ENCODE measurements at places on chromosomes 3 and 15.

DNA sequence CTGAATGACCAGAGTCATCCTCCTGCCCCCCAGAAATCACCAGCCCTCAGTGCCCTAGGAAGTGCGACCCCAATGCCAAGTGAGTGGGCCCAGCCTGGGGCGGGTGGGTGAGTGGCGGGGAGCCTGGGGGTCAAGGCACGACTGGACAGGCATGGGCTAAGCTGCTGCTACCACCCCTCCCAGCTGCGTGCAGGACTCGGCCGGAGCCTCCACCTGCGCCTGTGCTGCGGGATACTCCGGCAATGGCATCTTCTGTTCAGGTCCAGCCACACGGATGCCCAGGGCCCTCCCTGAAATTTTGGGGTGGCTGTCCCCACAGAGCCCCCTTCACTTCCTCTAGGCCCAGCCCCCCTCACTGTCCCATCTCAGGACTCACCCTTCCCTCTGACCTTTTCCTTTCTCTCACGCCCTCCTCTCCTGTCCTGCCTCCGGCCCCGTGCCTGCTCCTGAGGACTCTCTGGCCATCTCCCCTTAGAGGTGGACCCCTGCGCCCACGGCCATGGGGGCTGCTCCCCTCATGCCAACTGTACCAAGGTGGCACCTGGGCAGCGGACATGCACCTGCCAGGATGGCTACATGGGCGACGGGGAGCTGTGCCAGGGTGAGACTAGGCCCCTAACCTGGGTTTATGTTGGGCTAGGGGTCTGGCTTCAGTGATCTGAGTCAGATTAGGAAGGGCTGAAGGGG, 17.0 kb downstream of the NT5DC2 start:
- DNase-seq = no peak

DNA sequence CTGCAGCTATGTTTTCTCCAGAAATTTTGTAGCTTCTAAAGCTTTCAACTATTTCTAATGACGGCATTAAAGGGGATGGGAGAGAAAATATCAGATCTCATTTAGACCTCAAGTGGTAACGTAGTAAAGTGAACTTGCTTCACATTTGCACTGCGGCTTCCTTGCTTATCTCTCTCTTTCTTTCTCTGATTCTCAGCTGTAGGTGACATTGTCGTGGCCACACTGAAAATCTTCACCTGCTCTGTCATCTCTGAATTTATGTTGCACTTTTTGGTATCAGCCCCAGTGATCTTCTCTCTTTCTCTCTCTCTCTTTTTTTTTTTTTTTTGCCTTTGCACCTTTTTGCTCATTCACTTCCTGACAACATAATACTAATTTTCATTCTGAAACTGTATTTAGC, 254.1 kb upstream of the SATB1 start:
- DNase-seq = no peak

DNA sequence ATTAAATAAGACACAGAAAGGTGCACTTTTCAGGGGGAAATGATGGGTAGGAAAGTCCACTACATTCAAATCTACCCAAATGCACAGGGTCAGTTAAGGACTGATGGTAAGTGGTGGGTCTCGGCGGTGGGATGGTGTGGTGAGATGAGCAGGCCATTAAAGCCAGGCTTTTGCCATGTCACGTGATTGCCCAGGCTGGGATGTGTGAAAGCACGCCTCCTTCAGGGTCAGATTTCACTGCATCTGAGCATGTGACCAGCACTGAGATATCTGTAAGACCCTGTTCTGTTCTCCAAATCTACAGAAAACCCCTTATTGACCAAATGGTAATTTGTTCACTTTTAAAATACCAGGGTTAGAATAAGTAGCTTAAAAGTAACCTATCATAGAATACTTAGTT, 301.5 kb downstream of the MEX3B start:
- no peak for DNase-seq

- DNase-seq = no peak
Measured at GRCh38 chr3:152203652-152204051, 65.1 kb upstream of the MBNL1 start.

DNA sequence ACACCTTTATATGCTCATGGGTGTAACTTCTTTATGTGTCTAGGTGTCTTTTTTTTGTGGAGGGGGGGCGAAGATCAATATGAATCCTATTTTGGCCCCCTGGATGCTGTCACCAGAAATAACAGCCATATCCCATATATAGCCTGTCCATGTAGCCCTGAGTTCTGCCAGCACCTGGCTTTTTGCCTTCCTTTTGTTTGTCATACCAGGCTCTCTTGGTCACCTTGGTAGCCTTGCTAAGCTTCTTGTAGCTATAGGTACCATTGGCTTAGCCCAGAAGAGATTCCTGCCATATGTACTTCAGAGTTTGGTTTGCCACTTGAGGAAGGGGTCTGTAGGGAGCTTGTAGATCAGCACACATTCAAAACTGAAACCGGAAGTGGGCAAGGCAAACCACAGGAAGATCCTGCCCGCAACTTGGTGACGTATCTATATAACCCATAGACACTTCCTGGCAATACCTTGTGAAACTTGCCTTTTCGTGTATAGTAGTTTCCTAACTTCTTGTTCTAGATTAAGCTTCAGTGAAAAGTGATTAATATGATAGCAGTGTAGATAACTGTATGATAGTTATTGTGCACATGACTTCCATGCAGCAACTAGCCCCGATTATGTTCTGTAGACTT, 11.9 kb downstream of the RASA2 start:
- DNase-seq = peak; percentile 54

GRCh38 chr15:65612949-65613744, 2.2 kb upstream of the INTS14 start:
- DNase-seq = no peak

- DNase-seq = no peak
Measured at GRCh38 chr15:45276831-45277230, 24.8 kb downstream of the SLC28A2 start.

DNA sequence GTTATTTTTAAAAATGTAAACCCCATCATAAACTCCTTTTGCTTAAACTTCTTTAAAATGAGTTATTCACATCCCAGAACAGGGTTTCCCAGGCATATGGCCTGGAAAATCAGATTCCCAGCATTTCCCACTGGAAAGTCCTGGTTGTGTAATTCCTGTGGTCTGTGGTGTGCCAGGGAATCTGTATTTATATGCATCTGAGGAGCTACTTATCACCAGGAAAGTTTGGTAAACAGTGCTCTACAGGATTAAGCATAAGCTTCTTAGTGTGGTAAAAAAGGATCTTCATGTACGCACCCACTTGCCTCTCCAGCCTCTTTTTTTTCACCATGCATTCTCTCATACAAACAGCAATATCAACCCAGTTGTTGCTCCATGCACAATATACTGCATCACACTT, 28.2 kb downstream of the MEIS2 start:
- DNase-seq = no peak
